Foreskin fibroblast (primary cell): ENCODE measurements at places on chromosomes 4 and X.

GRCh38 chr4:188444500-188444899 lies 305.3 kb downstream of the TRIML1 start:
- no peak for DNase-seq

DNA sequence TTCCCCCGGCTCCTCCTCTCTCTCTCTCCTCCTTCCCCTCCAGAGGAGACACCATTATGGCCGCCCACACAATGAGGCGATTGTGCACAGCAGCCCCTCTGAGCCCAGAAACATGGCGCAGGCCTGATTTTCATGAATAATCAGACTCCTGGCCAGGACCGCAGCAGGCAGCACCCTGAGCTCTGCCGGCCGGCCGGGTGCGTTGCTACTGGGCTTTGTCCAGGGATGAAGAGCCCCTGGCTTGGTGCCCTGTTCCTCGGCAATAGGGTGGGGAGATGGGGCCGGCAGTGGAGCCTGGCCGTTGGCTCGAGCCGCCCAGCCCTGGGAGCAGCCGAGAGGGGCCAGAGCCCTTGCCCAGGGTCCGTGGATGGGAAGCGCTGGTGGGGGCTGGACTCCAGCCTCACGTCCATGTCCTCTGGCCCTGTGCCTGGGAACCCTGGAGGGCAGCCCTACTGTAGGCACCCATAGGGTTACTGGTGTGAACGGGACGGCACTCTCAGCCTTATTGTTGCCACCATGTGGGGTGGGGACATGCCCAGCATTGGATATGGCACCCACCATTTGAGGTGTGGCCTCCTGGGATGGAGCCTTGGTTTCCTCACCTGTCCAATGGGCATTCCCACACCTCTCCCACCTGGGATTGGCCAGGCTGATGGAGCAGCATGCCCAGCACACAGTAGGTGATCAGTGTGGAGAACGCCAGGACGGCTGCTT lies 103.0 kb downstream of the SORCS2 start:
- no peak for DNase-seq

DNA sequence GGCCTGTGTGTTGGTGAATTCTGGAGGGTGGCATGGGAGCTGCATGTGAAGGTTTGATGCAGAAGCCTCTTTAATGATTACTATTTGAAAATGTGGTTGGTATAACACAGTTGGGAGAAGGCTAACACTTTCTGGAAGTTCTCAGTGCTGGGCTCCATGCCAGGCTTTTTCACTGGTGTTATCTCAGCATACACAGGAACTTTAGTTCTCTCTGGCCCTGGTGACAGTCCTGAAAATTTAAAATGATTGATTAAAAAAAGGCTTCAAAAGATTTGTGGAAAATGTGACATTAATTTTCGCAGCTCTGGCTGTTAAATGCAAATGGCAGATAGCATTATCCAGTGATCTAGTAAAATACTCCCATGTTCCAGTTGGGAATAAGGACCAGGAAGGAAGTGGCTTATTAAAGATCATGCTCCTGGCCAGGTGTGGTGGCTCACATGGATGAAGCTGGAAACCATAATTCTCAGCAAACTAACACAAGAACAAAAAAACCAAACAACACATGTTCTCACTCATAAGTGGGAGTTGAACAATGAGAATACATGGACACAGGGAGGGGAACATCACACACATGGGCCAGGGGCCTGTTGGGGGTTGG lies 36.6 kb downstream of the DIPK2B start:
- DNase-seq, result peak; percentile 15

DNA sequence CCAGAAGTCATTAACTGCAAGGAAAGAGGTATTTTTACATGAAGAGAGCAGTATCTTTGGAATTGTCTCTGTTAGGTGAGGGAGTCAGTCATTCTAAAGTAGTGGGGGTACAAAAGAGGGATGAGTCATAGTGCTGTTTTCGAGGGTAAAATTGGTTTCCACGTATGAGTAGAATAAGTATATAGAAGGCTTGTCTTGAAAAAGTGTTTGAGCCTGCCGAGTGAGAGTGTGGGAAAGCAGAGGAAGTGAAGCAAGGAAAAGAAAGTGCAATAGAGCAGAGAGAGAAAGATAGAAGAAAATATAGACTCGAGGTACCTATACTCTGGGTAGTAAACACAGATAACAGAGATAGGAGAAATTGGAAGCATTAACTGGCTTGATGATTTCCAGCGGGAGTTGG lies 696.4 kb downstream of the DMD start:
- no peak for DNase-seq

DNA sequence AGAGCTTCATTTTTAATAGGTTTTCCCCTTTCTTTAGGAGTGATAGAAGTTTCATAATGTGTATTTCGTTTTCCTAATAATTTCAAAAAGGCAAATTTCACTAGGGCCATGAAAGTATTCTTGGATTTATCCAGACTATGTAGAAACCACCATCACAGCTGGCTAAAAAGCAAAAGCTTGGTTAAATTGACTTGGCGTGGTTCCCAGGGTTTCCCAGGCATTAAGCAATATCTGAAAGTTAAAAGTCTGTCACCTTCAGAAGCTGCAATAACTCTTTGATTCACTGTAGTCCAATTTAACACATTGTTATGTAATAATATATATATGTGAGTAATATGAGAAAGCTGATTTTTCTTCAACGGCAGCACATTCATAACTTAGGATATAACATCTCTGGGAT lies 38.3 kb downstream of the NDNF start:
- DNase-seq, result peak; percentile 20

DNA sequence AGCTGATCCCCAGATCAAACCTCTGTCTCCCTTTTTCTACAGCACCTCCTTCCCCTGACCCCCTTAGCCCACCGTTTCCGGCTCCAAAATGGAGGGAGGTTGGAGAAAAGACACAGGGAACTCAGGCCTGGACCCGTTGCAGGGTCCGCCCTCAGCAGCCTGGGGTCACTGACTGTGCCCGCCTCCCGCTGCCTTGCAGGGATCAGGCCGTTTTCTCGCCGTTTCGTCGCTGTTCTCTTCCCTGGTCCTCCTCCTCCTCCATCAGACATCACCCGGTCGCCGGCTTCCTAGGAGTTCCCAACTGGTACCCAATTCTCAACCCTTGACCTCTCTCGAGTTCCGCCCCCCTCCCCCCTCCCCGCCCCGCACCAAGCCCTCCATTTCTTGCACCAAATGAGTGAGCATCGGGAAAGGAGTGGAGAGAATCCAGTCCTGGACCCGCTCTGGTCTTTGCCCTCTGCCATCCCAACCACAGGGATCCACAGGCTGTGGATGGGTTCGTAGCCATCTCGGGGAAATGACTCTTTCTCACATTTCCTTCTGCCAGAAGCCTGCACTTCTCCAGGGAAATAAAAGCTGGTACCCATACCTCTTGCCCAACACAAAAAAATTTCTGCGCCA lies 493 bp downstream of the TCEAL5 start:
- no peak for DNase-seq

DNA sequence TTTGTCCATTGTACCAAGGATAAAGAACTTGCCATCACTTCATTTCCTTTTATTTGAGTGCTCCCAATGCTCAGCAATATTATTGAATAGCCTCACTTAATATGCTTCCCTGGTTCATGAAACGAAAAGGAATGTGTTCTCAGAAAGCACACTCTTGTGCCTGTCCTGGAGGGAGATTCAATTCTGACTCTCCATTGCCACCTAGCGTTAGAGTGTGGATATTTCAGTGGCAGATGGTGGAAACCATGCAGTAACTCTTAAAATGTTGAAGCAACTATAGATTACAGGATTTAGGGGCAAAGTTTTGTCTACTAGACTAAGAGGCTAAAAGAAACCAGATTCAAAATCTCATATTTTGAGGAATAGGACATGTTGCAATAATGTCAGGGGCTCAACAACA lies 36.0 kb downstream of the GAB3 start:
- DNase-seq, result no peak

- no peak for DNase-seq
Observed at GRCh38 chrX:32937043-32937442, 274.3 kb downstream of the DMD start.

- no peak for DNase-seq
Observed at GRCh38 chr4:165207016-165207430, 338 bp upstream of the KLHL2 start.

- no peak for DNase-seq
Observed at GRCh38 chr4:37935026-37935425, 25.2 kb upstream of the PTTG2 start.

DNA sequence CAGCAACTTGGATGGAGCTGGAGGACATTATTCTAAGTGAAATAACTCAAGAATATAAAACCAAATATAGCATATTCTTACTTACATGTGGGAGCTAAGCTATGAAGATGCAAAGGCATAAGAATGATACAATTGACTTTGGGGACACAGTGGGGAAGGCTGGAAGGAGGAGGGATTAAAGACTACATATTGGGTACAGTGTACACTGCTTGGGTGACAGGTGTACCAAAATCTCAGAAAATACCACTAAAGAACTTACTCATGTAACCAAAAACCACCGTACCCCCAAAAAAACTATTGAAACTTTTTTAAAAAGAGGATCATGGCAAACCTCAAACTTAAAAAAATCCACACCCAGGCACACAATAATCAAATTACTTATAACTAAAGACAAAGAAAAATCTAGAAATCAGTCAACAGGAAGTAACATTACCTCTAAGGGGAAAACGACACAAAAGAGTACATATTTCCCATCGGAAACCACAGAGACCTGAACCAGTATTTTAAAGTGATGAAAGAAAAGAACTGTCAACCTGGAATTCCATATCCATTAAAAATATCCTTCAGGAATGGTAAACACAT lies 241.8 kb downstream of the PRDM5 start:
- no peak for DNase-seq

GRCh38 chrX:55008571-55009358 lies 8.6 kb downstream of the APEX2 start:
- no peak for DNase-seq

DNA sequence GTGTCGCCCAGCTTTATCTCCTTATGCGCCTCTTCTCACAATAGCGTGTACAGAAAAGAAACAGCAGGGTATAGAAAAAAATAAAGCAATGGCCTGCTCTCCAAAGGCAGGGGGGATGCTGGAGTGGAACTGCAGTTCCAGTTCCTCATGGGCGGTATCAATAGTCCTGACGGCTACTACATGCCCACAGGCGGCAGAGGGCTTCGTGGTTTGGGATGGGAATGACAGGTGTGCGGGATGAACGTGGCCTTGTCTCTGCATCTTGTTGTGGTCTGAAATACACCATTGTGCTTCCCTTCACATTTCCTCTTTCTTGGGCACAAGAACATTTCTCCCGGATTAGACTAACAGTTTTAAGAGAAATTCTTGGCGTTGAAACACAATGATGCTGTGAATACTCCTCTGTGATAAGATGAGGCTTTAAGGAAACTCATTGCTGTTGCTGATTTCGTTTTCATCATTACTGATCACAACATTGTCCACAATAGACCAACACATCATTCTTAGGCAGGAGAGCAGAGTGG lies 124.1 kb upstream of the IGFBP7 start:
- DNase-seq, result no peak

- peak; percentile 81 for DNase-seq
Observed at GRCh38 chr4:105474099-105474518, 247 bp upstream of the PPA2 start.

- no peak for DNase-seq
Observed at GRCh38 chr4:8726344-8726851, 133.8 kb downstream of the CPZ start.

DNA sequence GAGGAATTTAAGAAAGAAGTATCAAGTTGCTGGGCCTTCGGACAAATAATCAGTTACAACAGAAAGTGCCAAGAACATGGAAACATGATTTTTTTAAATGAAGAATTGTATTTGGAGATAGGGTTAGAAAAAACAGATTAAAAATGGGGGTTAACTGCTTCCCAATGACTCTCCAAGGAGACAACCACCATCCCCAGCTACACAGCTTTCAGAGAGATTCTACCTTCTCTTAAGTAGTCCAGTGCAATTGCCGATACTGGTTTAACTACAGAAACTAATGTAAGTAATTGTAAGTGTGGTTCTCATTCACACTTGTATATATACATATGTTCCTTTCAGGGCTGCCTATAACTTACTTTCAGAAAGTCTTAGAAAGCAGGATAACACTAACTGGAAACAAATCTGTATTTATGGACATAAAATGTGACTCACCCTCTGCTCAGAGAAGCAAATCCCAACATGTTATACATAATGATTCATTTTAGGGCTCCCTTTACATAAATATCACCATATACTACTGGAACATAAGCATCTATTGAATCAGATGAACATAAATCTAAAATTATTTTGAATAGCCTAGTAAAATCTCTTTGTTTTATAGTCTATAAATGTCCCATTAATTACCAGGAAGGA lies 248.9 kb upstream of the UGT8 start:
- peak; percentile 69 for DNase-seq

DNA sequence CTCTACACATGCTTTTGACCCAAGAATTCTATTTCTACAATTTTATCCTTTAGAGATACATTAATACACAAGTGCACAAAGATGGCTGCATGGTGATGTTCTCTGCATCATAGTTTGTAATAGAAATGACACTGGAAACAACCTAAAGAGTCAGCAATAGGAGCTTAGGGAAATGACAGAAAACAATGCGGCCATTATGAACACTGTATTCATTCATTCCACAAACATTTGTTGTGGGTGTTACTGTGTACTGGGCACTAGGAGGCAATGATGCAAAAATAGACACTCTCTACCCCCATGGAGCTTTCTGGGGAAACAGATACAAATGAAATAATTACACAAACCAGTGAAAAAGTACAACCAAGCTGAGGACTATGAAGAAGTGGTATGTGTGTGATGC lies 32.0 kb downstream of the IDS start:
- no peak for DNase-seq

DNA sequence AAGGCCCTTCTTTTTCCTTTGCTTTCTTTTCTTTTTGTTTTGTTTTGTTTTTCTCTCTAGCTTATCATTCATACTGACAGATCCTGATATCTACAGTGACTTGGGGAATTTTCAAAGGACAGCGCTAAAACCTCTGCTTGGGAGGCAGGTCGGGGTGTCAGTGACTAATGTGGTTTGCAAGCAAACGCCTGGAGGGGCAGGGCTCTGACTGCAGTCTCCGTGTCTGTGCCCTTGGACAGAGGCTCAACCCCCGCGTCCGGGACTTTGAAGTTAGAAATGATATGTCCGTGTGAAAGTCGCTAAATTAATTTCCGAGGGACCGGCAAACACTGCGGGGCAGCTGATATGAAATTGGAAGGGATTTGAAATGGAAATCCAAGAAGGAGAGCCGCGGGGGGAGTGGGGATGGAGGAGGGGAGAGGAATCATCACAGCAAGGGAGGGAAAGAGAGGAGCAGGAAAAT lies 312.4 kb downstream of the DHRSX start:
- no peak for DNase-seq

DNA sequence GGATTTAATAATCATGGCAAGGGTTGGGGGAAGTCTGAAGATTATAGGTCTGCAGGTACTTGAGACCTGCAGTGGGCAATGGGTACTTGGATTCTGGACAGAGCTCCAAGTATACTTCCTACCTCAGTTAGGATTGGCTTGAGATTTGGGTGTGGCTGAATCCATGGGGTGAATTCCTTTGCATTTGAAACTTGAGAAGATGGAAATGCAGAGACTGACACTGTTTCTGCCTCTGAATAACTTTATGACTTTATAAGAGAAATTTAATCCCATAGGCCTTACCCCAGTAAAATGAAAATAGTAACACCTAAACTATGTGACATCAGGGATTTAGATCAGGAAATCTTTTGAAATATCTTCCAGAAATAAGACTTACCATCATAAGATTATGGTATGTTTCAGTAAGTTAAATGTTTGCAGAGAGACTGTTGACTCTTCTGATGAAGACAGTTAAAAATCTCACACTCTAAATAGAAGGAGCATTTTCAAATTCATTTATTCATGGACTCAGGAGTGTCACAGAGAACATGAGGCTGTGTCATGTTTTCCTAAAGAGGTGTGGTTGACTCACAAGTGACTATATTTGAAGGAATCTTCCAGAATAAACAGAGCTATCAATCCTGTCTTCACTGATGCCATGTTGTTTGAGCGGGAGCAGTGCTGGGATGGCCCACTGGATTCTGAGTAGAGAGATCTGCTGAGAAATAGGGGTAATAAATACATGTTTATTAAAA lies 513.5 kb upstream of the NR3C2 start:
- DNase-seq, result no peak
